Fibroblast of the aortic adventitia (primary cell): ENCODE measurements at places on chromosomes 12 and 14.
A peak's percentile ranks its signal among the peaks of the same experiment; 100 is the strongest.

DNA sequence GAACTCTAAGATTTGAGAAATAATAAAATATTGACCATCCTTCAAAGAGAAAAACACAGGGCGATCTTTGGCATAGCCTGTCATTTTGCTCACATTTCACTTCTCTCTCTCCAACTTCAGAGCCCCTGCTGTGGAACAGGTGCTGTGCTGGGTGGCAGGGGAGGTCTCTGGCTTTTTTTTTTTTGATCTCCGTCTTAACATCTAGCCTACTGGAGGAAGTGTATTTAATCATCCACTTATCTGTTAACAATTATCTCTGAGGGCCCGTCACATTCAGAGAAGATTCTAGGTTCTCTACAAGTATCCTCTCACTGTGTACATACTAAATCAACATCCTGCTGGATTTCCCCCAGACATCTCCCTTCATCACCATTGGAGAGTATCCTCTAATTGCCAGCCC is 34.1 kb downstream of the CHST11 start:
- no peak for DNase-seq

GRCh38 chr12:685388-685787 is 22.1 kb upstream of the NINJ2 start:
- no peak for DNase-seq

- no peak for DNase-seq
Observed at GRCh38 chr14:94826774-94827173, 56.9 kb upstream of the GSC start.

DNA sequence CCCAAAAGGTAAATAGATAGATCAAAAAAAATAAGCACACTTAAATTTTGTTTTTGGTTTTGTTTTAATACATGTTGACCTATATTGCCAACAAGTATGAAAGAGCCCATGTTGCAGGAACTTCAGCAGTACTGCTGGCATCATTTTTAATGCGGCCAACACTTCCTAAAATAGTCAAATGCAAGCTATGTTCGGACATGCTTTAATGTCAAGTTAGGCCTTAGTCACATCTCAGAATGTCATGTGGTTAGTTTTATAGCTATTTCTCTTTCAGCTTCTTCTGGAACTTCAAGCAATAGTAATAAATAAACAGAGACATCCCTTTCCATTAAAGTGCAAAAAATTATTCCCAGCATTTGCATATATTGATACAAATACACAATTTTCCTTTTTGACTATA is 153.4 kb downstream of the PIK3C2G start:
- DNase-seq, result no peak

- no peak for DNase-seq
Observed at GRCh38 chr14:101590616-101591015, 29.3 kb downstream of the DIO3 start.

DNA sequence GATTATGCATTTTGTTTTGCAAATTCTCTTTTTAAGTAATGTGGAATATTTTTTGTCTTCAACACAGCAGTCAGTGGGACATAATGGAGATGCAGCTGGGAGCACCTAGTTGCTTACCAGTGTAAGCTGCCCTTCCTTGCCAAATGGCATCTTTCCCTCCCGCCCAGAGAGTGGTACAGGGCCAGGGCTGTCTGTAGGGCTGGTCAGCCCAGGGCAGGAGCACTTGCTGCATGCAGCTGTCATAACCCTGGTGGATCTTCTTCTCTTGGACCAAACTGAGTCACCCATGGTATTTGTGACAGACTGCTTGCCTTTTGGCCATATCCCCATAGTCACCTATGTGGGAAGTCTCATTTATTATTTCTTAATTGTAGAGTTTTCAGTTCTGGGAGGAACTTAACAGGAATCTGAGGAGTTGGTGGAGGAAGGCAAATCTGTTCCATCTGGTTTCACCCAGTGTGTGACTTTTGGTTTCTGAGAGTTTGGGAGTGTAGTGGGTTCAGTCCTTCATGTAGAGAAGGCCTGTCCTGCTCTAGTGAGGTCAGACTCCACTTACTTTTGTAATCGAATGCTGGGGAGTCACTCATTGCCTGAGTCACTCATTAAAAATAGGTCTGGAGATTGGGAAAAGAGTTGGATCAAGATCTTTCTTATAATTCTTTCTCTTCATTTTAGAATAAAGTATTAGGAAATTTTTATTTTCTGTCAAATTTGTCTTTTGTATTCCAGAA is 62.0 kb upstream of the ASPG start:
- DNase-seq, result no peak

DNA sequence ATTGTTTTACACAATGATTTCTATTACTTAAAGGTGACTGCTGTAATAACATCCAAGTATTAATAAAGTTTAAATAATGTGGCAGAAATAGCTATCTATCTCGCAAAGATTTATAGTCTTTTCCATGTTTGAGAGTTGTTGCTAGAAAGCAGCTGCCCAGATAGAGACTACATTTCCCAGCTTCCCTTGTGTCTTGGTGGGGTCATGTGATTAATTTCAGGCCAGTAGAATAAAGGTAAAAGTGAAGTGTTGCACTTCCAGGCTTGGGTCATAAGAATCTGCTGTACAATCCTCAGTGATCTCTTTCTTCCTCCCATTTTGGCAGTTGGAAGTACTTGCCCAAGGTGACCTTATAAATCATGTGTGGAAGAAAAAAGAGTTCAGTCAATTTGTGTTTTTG is 449.7 kb upstream of the USP15 start:
- no peak for DNase-seq

- DNase-seq, result peak; percentile 92
Observed at GRCh38 chr12:32679091-32679919, at the start of gene DNM1L. Gene DNM1L (plus strand): TSS chr12:32679301. CDS start chr12:32679364, 63 bp downstream.

- DNase-seq, result no peak
Observed at GRCh38 chr12:84660139-84660538, 252.5 kb downstream of the SLC6A15 start.

DNA sequence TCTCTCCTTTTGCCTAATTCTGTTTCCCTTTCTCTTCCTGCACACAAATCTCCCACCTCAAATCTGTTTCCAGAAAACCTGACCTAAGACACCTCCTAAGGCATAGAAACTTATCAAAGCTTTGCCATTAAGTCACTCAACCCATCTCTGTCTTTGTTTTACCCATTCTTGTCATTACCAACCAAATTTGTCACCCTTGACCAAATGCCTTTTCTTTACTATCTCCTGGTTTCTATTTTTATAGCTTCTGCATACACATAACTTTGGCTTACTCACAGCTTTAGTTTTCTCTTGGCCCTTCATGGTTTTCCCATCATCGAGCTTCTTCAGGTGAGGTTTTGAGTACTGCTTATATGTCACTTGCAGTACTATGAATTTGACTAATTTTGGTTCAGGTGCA is 184.2 kb downstream of the BCAT1 start:
- DNase-seq, result no peak

DNA sequence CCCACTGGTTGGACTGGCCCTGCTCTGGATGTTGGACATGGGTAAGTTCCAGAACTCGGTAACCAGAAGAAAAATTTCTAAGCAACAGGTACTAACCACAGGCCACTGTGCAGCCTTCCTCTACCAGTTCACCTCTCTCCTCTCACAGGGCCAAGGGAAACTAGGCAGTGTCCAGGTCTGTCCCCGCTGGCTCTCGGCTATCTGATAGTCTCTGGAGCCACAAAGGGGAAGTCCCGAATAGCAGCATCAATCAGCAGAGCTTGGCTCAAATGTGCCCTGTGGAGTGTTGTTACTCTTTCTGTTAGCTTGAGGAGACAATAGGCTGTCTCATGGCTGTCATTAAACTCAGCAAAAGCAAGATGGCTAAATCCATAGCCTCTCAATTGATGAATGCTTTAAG is 73.2 kb downstream of the TSPAN11 start:
- DNase-seq, result no peak

GRCh38 chr14:101962503-101962874 is 1.9 kb upstream of the DYNC1H1 start:
- DNase-seq, result peak; percentile 85

- DNase-seq, result peak; percentile 75
Observed at GRCh38 chr14:37246427-37246829, 48.7 kb downstream of the MIPOL1 start.

DNA sequence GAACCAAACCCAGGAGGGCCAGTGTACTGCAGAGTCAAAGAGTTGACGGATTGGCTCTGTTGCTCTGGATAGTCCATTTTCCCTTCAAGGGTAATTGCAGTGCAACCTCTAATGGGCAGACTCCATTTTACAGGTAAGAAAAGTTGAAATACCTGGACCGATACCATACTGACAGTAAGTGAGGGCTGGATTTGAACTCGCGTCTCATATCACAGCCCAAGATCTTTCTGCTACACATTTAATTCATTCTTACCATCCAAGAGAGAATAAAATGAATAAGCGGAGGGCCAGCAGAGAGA is 356 bp upstream of the ZC3H14 start:
- no peak for DNase-seq

DNA sequence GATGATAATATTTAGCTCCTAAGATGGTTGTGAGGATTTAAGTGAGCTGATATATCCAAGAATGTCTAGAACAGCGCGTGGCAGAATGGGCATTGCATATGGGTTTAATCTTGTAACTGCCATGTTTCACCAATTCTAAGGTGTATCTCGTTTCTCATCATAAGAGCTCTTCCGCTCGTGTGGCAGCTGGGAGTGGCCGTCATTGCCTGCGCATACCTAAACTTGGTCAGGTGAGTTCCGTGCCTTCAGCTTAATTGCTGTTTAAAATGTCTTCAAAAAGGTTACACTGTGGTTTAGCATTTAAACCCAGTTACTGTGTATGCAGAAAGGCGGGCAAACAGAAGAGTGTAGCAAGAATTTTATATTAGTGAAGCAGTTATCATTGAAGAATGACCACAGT is 4.5 kb upstream of the AQP2 start:
- no peak for DNase-seq

- DNase-seq, result peak; percentile 80
Observed at GRCh38 chr12:15209782-15210181, 11.4 kb downstream of the RERG start.

- no peak for DNase-seq
Observed at GRCh38 chr12:120394483-120395367, 25.8 kb upstream of the MSI1 start.

GRCh38 chr12:119158402-119158801 is 20.3 kb upstream of the HSPB8 start:
- no peak for DNase-seq

GRCh38 chr12:28780096-28780495 is 369.0 kb upstream of the FAR2 start:
- peak; percentile 32 for DNase-seq

GRCh38 chr12:9264546-9264945 is 56.4 kb upstream of the PZP start:
- DNase-seq, result no peak

GRCh38 chr12:51443573-51443972 is 18.9 kb downstream of the SLC4A8 start:
- no peak for DNase-seq

- DNase-seq, result no peak
Observed at GRCh38 chr12:65960820-65961189, 136.5 kb downstream of the HMGA2 start.

GRCh38 chr14:67045440-67045839 is 143.8 kb upstream of the GARIN2 start:
- no peak for DNase-seq

GRCh38 chr14:49999826-50000379 is 107.0 kb downstream of the ARF6 start:
- no peak for DNase-seq

DNA sequence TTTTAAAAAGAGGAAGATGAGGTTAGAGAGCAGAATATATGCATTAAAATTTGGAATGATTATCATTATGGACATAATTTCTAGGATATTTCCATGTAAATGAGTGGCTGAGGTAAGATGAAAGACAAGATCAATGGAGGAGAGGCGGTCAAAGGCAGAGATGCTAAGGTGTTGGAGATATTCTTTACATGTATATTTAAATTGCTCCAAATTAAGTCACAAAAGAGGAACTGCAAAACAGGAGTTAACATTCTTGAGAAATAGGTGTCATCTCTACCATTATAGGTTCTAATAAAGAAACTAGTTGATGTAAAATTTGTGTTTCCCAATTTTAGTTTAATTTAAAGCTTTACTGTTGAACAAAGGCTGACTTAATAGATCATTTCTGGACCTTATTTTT is 268.5 kb upstream of the PPFIA2 start:
- no peak for DNase-seq

GRCh38 chr12:111469401-111469800 is 63.7 kb downstream of the SH2B3 start:
- peak; percentile 42 for DNase-seq

DNA sequence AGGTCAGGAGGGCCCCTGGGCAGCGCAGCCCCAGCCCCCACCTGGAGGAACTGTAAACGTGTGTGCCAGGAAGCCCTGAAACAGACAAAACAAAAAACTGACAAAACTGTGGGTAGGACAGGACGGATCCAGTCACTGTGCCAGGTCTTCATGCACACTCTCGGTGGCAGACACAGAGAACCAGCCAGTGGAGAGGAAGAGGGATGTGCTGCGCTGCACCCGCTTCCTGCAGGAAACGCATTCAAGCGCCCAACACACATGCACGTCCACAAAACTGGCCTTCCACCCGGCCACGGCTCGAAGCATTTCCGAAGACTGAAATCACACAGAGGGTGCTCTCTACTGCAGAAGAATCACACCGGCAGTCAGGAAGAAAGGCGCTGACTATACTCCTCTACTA is 16.9 kb downstream of the BRF1 start:
- no peak for DNase-seq

GRCh38 chr12:68557011-68557730 is 53.5 kb upstream of the RAP1B start:
- peak; percentile 91 for DNase-seq

GRCh38 chr12:19910681-19911080 is 457.7 kb upstream of the PDE3A start:
- peak; percentile 30 for DNase-seq

DNA sequence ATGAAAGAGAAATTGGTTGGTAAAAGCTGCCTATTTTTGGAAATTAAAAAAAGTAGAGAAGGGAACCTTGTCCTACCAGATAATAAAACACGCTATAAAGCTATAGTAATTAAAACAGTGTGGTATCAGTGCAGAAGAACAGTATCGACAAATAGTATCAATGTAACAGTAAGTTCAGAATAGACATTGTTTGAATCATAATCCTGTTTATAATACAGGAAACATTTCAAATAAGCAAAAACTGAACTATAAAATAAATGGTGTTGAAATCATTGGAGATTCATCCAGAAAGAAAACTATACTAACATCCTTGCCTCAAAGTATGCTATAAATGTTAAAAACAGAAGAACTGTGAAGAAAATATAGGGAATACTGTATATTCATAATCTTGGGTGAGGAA is 54.2 kb upstream of the NAP1L1 start:
- DNase-seq, result no peak

GRCh38 chr12:91804533-91804932 is 341.1 kb downstream of the BTG1 start:
- no peak for DNase-seq

DNA sequence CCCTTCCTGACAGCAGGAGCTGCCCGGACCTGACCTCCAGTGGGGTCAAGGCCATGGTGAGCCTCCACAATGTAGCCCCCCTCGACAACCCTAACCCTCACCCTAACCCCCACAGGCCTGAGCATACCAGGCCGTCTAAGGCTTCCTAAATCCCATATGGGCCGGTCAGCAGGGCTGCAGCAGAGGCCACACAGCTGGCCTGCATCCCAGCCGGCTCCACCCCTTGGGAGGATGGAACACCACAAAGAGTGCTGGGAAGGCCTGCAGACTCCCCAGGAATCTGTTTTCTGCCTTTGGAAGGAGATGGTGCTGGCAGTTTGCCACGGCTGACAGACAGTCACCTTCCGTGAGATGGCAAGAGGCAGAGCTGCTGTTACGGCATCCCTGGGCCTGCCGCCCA is 2.8 kb downstream of the TMEM179 start:
- peak; percentile 2 for DNase-seq

- no peak for DNase-seq
Observed at GRCh38 chr14:69620211-69620611, 8.8 kb downstream of the SUSD6 start.
